ENCODE measurements at places on chromosomes 12 and 14. TPM values are rescaled to one million over a fixed set of nuclear protein-coding genes. Genes with fewer than 3 reads are reported as not detected.

DEGS2 gene
- 0.35 TPM for total RNA-seq

MAP3K9 gene
- 30.8 TPM for total RNA-seq

NELL2 gene
- total RNA-seq = 99.5 TPM

KLRG1 gene
- total RNA-seq = 8.0 TPM

ISCA2 gene
- 24.9 TPM for total RNA-seq

NTF3 gene
- not detected for total RNA-seq

DGKA gene
- 35.9 TPM for total RNA-seq

DNA sequence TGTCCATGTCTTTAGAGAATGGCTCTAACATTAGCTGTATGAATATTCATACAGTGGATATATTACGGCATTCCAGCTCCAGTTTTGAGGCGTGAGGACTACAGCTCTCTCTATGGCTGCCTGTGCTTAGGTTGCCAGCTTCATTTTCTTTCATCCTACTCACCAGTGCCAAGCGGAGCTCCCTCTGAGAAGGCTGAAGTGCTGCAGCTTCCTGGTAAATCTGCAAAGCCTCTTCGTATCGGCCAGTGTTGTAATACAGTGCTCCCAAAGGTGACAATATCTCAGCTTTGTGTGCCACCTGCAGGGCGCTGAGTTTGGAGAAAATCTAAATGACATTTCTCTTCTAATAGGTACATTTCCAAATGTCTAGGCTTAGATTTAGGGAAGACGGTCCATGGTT is 19.8 kb upstream of the OVCH1 start:
- no peaks in the 10 kb centered on the region for H3K4me1 ChIP-seq
- no peak overlapping the region for H3K27ac ChIP-seq
- H3K36me3 ChIP-seq = no peaks in the 10 kb centered on the region
- no peak for DNase-seq
- no peaks in the 10 kb centered on the region for H3K27me3 ChIP-seq
- no peak overlapping the region for H3K4me3 ChIP-seq

GRCh38 chr14:30355431-30355913 is 203.5 kb upstream of the G2E3 start:
- H3K4me3 ChIP-seq = no peak overlapping the region
- H3K36me3 ChIP-seq = no peaks in the 10 kb centered on the region
- no peak for DNase-seq
- peaks cover under 1% of the 10 kb centered on the region for H3K4me1 ChIP-seq

DNA sequence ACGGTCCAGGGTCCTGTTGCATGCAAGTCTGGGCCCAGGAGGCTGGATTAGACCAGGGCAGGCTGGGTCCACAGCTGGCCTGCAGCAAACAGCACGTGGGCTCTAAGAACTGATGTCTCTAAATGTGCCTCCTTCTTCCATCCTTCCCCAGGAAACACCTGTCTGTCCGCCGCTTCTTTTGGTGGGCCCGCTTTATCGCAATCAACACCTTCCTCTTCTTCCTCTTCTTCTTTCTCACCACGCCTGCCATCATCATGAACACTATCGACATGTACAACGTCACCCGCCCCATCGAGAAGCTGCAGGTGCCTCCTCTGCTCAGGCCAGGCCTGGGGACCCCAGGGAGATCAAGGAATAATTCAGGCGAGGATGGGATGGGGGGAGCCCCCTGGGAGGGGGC is 28.3 kb downstream of the NGB start:
- no peaks in the 10 kb centered on the region for H3K4me1 ChIP-seq
- H3K36me3 ChIP-seq = no peaks in the 10 kb centered on the region
- H3K27ac ChIP-seq = no peak overlapping the region
- no peak for DNase-seq
- H3K27me3 ChIP-seq = no peaks in the 10 kb centered on the region

GRCh38 chr14:71208702-71209357 is 301.6 kb downstream of the PCNX1 start:
- no peaks in the 10 kb centered on the region for H3K36me3 ChIP-seq
- peaks cover 2% of the 10 kb centered on the region for H3K4me1 ChIP-seq
- no peaks in the 10 kb centered on the region for H3K27me3 ChIP-seq
- no peak overlapping the region for H3K27ac ChIP-seq

DNA sequence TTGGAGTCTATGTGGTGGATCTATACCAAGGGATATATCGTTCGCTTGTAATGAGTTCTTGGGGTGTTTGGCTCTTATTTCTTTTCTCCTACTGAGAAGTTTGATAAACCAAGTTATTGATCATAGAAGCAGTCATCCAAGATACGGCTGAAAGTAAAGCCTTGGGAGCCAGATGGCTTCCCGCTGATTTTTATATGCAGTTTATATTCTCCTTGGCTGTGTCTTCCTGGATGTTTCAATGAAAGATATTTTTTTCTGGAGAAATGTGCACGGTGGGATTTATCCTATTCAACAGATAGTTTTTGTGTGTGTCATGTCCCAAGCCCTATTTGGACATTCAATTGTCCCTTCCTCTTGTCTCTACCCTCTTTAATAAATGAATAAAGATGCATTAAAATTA is 289.0 kb downstream of the ERC1 start:
- H3K36me3 ChIP-seq = no peaks in the 10 kb centered on the region
- H3K4me3 ChIP-seq = no peak overlapping the region
- no peak for DNase-seq
- no peaks in the 10 kb centered on the region for H3K27me3 ChIP-seq

GRCh38 chr14:103684871-103685270 is 30.4 kb downstream of the XRCC3 start:
- no peak overlapping the region for H3K27ac ChIP-seq
- H3K27me3 ChIP-seq = no peaks in the 10 kb centered on the region
- H3K4me1 ChIP-seq = no peaks in the 10 kb centered on the region
- no peak for DNase-seq
- H3K4me3 ChIP-seq = no peak overlapping the region

GRCh38 chr12:21546716-21547115 is 20.6 kb downstream of the SPX start:
- H3K27me3 ChIP-seq = no peaks in the 10 kb centered on the region
- H3K4me1 ChIP-seq = no peaks in the 10 kb centered on the region
- no peak overlapping the region for H3K4me3 ChIP-seq
- no peak overlapping the region for H3K27ac ChIP-seq
- no peaks in the 10 kb centered on the region for H3K36me3 ChIP-seq
- DNase-seq = no peak

- H3K36me3 ChIP-seq = peaks cover 12% of the 10 kb centered on the region
- no peak overlapping the region for H3K27ac ChIP-seq
These were observed 7.5 kb downstream of the NEDD8 start for GRCh38 chr14:24224618-24225071.

Data from GM23338 (cell line).